ENCODE measurements at places on chromosomes 4 and X.

DNA sequence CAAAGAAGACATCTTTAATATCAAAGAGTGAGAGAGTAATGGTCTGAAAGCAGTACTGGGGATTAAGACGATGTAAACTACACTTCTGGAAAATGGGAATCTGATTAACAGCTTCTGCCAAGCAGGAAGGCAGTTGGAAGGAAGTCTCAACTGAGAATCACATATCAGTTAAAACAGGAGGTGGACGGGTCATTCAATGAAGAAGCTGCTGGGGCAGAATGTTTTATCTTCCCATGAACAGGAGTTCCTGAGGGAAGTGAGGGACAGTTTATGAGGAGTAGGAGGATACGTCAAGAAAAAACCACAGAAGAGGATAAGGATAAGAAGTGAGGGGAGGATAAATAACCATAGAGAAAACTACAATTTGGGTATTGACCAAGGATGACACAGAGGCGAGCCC lies 38.7 kb upstream of the MAGEA10 start:
- DNase-seq, result no peak

DNA sequence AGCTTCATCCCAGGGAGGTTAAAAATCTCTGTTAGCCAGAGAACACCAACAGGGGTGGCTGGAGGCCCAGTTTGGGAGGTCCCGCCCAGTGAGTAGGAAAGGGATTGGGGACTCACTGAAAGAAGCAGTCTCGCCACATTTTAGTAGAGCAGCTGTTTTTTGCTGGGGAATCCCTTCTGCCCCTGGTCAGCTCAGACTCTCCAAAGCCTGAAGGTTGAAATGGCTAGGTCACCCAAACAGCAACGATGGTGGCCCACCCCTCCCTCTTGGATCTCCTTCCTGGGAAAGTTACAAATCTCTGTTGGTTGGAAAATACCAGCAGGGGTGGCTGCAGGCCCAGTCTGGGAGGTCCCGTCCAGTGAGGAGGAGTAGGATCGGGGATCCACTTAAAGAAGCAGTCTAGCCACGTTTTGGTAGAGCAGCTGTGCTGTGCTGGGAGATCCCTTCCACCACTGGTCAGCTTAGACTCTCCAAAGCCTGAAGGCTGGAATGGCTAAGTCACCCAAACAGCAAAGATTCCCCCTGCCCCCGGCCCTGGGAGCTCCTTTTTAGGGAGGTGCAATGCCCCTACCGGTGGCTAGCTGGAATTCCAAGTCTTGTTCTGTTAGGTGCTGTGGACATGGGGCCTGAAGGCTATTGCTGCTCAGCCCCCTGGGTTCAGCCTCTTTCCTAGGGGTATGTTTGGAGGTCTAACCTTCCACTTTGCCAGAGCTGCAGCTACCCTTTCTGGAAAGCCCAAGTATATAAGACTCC lies 40.0 kb upstream of the TEX13A start:
- DNase-seq, result no peak

DNA sequence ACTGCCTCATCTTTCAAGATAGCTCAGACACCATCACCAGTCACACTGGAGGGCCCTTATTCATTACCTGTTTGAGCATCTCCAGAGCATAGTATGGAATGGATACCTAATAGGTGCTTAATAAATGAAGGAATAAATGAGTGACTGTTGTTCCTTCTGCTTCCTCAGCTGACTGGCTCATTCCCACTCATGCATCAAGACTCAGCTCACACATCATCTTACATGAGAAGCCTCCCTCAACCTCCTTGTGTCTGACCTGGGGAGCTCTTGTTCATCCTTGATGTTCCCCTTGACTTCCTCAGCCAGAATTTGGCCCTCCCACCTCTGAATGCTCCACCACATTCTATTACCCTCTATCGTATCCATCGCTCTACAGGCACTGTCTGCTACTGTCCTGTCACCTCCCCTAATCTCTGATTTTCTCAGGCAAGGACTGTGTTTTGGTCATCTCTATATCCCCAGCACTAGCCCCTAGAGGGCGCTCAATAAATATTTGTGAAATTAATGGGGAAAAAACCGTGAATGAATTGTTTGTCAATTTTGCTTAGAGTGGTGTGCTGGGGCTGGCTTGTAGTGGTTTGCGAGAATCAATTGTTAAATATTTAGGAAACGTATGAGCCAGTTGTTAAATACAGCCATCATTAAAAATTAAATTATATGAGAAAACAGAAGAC lies 88.3 kb downstream of the NHSL2 start:
- DNase-seq, result peak; percentile 61

DNA sequence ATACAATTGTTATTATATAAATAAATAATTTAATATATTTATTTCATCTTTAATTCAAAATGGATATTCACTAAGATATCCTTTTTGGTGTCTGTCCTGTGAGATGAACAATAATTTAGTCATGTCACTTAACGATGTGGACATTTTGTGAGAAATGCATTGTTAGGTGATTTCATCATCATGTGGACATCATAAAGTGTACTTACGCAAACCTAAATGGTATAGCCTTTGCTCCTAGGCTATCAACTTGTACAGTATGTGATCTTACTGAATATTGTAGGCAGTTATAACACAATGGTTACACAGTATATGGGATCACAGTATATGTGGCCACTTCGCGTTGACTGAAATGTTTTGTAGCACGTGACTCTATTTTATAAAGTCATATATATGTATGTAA lies 20.2 kb upstream of the CHRNA9 start:
- no peak for DNase-seq

GRCh38 chrX:54213603-54214002 lies 30.5 kb upstream of the FAM120C start:
- no peak for DNase-seq

GRCh38 chrX:124250835-124251437 lies 81.5 kb upstream of the TEX13D start:
- no peak for DNase-seq

DNA sequence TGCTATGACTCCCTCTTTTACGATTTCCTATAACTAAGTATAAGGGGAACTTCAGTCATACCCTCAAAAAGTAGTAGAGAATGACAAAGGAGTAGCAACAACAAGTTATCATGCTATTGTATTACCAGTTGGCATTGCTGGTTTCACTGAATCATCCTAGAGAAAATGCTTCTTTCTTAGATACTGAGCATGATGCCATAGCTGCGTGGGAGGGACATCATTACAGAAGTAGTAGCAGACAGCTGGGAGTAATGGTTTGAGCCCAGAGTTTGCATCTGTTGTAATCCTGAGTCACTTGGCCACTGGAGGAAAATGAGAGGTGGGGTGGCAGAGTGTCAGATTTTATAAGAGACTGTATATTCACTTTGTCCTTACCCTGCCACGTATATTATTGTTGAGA lies 38.6 kb downstream of the MTMR1 start:
- no peak for DNase-seq

- no peak for DNase-seq
These were observed 172.8 kb downstream of the FBXW7 start for GRCh38 chr4:152363086-152363485.

- no peak for DNase-seq
These were observed 266.0 kb downstream of the PTTG2 start for GRCh38 chr4:38226170-38226569.

- no peak for DNase-seq
These were observed 48.2 kb downstream of the SLC7A11 start for GRCh38 chr4:138193963-138194362.

DNA sequence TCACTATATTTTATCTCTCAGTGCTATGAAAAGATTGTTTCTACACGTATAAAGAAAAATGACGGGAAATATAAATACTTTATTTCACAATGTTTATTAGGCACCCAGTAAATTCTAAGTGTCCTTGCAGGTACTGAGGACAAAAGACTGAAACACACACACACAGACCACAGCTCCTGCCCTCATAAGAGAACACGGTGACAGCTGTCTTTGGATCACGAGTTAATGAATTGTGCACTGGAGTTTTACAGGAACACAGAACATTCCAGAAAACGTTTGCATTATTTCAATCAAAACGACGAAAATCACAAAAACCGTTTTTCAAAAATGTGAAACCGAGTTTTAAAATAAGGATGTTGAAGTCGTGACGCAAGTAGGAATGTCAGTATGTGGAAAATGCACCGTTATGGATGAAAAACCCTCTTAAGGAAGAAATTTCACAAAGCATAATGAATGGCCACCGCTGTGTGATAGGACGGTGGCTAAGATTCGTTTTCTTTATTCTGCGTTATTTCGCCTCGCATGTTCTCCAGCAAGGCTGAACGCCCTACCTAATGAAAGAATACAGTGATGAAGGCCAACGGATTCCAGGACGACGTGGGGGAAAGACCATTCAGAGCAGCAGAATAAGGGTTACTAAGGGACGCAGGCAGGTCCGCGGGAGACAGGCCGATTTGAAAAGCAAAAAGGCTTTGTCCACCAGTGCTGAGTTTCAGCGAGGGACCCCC lies 24.2 kb downstream of the FAM156A start:
- DNase-seq, result no peak

GRCh38 chr4:113434247-113434587 lies 327.3 kb downstream of the CAMK2D start:
- DNase-seq, result no peak

GRCh38 chr4:75908555-75908954 lies 6.3 kb upstream of the PPEF2 start:
- no peak for DNase-seq

GRCh38 chrX:103343105-103343504 lies 13.1 kb downstream of the TCEAL7 start:
- DNase-seq, result peak; percentile 65

- no peak for DNase-seq
These were observed 489.3 kb upstream of the DIPK2B start for GRCh38 chrX:45689971-45690370.

- no peak for DNase-seq
These were observed 9.1 kb downstream of the OCRL start for GRCh38 chrX:129549124-129549523.

DNA sequence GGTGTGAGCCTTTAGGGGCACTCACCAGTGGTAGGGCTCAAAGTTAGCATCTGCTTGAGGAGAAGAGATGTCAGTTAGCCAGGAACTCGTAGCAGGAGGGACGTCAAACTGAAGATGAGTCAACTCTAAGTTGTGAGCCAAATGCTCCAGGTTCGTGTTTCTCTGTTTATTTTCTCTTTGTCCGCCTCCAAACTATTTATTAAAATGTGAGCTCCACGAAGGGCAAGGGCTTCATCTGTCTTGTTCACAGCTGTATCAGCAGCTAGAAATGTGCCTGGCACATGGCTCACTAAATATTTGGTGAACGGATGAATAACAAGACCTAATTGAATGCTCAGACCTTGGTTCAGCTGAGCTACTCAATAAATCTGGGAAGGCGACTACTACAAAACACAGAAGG lies 248.9 kb downstream of the BCOR start:
- no peak for DNase-seq

DNA sequence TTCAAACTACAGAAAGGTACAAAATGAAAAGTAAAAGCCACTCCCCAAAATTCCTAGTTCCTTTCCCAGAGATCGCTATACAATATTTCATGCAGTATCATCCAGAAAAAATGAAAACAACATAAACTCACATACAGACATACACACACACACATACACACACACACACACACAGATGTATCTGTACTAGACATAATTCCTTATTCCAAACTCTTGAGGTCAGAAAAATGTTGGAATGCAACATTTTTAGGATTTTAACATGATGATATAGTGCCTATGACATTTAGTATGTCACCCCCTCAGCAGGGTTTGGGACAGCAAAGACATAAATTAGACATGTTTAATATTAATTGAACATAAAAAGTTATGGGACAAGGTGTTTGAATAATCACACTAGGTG lies 73.4 kb upstream of the LHFPL1 start:
- no peak for DNase-seq

DNA sequence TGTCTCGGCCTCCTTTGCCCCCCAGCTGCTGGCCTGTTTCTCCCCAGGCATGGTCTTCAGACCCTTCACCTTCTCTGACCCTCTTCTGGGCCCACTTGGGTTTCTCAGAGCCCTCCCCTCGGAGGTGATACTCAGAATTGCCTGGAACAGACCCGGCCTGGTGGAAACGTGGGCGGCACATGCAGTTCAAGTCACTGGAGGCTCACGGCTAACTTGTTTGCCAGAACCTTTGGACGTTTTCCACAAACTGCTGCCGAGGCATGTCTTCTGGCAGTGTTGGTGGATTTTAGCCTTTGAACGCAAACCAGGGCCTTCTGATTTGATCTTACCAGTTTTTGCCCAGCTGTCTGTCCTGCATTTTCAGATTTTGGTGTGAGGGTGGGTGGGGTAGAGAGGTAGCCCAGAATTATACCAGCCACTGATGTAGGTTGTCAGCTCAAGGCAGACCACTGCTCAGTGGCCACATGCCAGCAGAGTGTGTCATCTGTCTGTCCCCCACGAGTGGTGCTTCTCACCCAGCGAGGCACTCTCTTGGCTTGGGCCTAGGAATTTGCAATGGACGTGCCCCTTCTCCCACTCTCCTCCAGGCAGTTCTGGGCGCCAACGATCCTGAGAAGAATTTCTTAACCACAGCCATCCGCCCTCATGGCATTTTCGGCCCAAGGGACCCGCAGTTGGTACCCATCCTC lies 32.5 kb upstream of the ZNF185 start:
- DNase-seq, result no peak

DNA sequence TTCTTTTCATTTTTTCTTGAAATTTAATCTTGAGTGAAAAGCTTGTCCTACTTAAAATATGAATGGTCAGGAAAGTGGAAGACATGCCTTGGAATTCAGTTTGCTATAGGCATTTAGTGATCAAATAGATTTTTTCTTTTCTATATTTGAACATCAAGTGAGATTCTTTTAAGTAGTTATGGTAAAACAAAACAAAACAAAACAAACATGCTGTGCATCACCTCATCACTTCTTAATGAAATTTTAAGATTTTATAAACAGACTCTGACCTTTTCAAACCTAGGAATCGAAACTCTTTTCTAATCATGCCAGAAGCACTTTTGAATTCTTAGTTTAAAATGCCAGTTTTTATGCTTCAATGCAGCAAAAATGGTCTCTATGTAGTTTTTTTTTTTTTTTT lies 62.8 kb downstream of the CNKSR2 start:
- DNase-seq, result no peak

GRCh38 chr4:141646969-141647368 lies 10.6 kb downstream of the IL15 start:
- DNase-seq, result no peak
